ENCODE measurements at places on chromosomes 7 and 10.

DNA sequence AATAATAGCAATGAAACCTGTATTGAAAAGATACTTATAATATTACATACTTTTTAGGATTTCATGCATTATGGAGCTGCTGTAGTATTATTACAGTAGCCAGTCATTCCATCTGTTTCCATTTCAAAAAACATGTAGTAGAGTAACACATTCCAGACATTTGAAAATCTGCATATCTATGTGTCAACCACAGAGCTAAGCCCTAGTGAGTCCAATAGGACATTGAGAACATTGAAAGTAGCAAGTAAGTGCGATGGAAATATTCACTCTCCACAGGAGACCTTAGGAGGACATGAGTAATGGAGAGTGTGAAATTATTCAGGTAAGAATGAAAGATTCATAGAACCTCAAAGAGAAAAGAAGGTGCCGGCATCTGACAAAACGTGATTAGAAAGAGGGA lies 15.3 kb downstream of the NSMCE4A start:
- DNase-seq = no peak

- DNase-seq = no peak
Observed at GRCh38 chr7:24732646-24733413, 24.4 kb downstream of the GSDME start.

DNA sequence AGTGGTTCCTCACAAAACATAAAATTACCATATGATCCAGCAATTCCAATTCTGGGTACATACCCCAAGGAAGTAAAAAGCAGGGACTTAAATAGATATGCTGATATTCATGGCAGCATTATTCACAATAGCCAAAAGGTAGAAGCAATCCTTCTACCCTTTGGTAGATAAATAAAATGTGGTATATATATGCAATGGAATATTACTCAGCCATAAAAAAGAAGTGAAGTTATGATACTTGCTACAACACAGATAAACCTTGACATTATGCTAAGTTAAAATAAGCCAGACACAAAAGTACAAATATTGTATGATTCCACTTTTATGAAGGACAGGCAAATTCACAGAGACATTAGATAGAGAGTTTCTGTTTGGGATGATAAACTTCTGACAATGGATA lies 13.3 kb downstream of the JMJD1C start:
- no peak for DNase-seq

DNA sequence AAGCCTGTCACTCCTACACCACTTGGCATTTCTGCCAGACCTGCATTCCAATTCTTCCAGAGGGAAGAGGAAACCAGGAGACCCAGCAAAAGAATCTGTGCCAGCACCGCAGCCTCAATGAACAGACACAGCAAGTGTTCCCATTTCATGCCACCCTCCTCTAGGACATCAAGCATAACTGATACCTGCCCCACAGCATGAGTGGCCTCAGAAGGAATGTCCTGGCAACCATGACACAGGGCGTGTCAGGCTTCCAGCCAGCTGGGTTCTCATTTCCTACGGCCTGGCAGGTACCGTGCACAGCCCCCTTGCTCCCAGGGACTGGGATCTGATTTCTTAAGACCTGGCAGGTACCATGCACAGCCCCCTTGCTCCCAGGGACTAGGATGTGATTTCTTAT lies 7.8 kb downstream of the MAD1L1 start:
- no peak for DNase-seq

DNA sequence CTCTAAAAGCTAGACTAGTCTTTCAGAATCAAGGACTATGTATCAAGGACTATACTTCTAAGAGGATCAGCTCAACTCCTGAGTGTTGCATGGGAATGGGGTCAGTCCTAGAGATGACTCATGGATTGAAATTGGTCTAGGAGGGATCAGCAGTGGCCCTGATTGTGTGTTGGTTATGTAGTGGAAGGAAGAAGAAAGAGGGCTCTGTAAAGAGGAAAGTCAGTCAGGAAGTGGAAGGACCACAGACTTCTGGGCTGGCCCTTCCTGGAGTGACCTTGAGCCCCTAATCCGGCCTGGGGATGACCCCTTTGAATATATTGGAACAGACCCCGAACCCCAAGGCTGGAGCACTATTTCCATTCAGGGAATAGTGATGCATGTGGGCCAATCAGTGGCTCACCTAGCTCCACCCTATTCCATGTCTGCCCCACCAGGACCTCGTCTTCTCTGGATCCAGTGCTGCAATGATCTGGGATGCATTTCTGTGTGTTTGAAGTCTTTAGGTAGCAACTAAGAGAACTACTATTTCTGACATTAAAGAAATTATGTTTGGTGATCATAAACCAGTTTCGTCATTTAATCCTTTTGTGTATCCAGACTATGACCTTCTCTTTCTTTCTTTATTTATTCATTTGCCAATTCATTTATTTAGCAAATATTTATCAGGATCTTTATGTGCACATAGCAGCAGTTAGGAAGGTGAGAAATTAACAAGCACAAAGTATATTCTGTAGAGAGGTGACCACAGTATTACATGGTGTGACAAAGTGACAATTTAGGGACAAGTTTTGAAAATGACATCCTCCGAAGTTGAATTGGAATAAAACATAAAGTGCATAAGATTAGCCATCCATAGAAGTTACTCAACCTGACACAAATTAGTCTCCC lies 48.6 kb upstream of the KIF5B start:
- no peak for DNase-seq

DNA sequence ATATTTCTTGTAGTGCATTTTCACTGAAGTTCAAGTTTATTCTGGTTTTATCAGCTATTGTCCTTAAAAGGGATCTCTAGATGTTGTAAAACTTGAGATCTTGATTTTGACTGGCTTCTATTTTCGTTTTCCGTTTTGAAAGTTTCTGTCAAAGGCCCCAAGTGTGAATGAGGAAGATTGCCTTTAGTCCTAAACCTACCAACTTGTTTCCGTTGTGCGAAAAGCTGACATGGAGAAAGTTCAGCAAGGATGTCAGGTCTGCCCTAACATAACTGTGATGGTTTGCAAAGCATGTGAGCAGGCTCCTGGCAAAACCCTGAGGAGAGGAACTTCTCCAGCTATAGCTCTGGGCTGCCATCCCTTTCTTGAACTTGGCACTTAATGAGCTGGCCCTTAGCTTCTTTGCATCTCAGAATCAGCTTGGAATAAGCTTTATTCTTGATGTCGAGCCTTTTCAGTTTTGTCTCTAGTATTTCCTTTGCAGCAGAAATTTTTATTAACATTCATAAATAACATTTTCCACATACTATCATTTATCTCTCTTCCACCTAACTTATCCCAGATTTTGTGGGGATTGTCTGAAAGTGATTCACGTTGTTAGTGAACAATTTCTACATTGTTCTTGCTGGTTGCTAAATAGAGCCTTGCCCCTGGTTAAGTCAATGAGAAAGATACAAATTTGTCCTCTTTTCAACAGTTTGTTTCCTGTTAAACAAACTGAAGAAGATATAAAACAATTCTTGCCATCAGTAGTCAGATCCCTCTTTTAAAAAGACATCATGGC lies 559.4 kb downstream of the SUGCT start:
- DNase-seq = no peak

- peak; percentile 64 for DNase-seq
Observed at GRCh38 chr10:89029785-89030437, 39.3 kb downstream of the FAS start.

- DNase-seq = no peak
Observed at GRCh38 chr7:133794479-133794878, 332.7 kb upstream of the LRGUK start.

- no peak for DNase-seq
Observed at GRCh38 chr7:126723966-126724544, 528.7 kb downstream of the GRM8 start.

GRCh38 chr7:83468251-83468739 lies 180.6 kb downstream of the SEMA3E start:
- DNase-seq = peak; percentile 96

DNA sequence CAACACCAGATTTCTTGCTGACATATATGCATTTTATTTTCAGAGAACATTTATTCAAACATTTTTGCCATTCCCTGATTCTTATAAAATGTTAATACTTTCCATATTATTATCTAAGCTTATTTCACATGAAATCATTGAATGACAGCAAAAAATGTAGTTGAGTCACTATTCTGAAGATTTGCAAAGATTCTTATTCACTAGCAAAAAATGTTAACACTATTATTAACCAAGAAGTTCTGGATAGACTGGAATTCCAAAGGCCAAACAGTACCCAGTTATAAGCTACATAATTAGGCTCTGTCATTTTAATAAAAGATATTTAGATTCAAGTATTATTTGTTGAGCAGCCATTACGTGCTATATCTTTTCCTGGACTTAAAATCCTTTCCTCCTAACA lies 4.3 kb downstream of the GSTO2 start:
- DNase-seq = no peak

DNA sequence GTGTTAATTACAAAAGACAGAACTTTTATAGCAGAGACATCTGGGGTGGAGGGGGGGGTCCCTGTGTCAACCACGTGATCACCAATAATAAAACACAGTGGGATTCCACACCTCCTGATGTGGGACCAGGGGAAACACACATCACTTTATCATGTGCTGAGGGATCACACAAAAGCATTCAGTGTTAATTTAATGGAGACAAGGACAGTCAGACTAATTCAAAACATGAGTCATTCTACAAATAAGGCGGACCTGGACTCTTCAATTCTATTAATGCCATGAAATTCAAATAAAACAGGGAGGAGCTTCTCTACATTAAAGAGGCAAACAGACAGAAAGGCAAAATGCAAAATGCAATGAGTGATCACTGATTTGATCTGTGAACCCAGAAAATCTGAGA lies 67.3 kb upstream of the PFKP start:
- DNase-seq = no peak

- DNase-seq = no peak
Observed at GRCh38 chr10:89744026-89744425, 42.6 kb downstream of the KIF20B start.

DNA sequence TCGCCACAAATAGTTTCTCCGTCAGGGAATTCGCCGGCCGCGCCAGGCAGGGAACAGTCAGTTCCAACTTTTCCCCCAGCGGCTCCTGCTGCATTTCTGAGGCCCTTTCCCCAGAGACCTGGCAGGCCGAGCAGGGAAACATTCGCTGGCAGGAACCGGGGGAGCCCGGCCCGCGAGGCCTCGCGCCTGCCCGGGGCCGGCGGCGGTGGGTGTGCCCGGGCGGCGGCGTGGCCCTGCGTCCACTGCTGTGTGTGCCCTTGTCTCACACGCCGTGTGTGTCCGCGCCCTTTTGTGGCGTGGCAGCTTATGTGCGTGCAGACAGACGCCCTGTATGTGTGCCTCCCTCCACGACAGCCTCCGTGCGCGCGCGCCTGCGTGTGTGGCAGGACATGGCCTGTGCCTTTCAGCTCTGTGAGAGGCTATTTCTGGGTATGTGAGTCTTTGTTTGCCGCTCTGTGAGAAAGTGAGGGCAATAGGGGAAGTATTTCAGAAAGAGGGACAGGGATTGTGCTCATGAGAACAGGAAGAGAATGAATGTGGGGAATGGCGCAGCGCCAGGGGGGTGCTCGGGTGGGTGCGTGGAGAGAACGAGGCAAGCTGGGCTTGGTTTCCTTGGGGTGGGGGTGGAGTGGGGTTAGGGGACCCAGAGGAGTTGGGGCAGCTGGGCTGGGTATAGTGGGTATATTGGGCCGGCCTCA lies 689 bp upstream of the SMARCD3 start:
- no peak for DNase-seq

DNA sequence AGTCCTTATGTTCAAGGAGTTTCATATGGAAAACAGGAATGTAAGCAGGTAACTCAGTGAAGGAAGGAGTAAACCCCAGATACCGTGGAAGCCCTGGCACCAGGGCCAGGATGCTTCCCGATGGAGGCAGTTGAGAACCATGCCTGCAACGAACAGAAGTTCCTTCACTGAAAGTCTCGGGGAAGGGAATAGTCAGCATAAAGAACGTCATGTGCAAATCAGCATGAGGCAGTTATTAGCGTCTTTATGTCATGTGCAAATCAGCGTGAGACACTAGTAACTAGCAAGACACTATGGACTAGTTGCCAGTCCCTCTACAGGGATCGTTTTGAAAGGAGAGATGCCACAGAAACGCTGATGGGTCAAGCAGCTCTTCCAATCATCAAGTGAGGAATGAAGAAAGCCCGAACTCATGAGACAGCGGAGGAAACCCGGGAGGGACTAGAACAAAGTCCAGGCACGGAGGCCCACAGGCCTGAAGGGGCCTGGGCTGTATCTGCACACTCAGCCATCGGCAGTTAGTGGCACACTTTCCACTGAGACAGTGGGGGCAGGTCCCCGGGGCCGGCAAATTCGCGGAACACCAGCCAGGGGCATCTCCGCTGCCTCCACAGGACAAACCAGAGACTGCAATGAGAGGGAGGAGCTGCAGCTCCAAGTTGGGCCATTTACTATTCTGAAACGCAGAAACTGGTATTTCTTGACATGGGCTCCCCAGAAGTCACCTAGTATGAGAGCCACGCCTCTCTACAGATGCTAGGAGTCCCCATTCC lies 109.6 kb downstream of the SFMBT2 start:
- no peak for DNase-seq

- no peak for DNase-seq
Observed at GRCh38 chr10:52940921-52941320, 168.3 kb upstream of the MBL2 start.

DNA sequence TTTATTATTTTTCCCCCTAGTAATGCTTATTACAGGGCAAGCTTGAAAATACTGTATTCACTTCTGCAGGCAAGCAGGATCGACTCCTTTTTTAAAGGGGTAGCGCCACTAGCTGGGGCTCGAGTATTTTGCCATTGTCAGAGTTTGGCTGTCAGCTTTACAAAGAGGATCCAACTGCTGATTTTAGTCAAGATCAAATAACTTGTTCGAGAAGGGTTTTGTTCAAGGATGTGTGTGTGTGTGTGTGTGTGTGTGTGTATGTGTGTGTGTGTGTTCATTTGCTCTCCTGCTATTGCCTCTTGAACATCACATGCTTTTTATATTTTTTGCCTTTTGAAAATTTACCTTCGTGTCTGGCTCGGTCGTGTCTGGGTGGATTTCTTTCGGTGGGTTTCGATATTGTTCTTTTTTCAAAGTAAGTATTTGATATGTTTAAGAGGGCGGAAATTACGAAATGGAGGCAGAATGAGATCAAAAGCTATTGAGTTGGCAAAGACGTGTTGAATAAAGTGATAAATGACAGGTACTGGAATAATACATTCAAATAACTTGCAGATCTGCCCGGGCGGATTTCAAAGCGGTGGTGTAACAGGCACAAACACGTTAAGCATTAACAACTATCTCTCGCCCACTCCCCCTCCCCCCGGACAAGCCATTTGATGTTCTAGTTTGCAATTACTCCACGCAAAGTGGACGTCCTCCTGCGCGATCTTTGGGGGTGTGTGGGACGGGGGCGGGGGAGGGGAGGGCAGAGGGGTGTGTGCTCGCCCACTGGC lies 1.1 kb downstream of the ARID5B start:
- DNase-seq = no peak
